Activated gamma-delta T cell (primary cell): ENCODE measurements at places on chromosomes 12 and 14.

DNA sequence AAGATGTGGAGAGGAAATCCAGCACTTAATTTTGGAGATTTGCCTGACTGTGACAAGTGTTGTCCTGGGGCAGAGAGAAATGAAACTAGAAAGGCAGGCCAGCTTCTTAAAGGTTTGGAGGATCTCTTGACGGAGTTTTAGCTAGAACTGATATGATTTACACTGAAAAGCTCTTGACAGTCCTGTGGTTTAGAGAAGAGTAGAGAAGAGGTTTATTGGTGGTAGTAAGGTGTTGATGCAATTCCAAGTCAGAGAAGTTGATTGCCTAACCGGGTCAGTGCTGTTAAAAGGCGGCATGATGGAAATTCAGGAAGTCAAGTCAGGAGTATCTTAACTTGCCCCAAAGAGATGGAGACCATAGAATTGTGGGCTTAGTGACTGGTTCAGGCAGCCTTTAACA, 89.0 kb upstream of the TRAF3 start:
- no peak for DNase-seq

- no peak for DNase-seq
Measured at GRCh38 chr12:67208281-67209067, 60.7 kb upstream of the CAND1 start.

- DNase-seq, result no peak
Measured at GRCh38 chr12:49195736-49196135, 6.9 kb upstream of the TUBA1A start.

DNA sequence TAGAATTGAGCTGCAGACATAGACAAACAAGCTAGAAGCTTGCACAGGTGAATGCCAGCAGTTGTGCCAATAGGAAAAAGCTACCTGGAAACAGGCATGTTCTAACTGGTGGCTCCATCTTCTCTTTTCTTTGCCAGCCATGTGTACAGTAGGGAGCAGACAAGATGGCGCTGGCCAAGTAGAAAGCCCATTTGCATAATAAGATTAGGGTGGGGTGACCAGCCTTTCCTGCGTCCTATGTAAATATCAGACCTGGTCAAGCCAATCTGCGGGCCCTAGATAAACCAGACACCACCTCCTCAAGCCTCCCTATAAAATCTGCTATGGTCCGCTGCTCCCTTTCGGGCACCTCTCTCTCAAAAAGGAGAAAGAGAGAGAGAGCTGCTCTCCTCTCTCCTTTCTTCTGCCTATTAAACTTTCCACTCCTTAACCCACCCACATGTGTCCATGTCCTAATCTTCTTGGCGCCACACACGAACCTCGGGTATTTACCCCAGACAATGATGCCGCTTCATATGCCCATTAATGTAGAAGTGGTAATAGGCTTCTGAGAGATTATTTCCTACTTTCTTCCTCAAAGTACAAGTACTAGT, 201.0 kb downstream of the SLC25A21 start:
- no peak for DNase-seq

- no peak for DNase-seq
Measured at GRCh38 chr12:22283006-22283506, 51.5 kb downstream of the ST8SIA1 start.

GRCh38 chr14:87483271-87484260, 509.4 kb downstream of the GALC start:
- DNase-seq, result no peak

- no peak for DNase-seq
Measured at GRCh38 chr14:73225496-73225895, 11.8 kb upstream of the PAPLN start.

- DNase-seq, result no peak
Measured at GRCh38 chr14:60008042-60008441, 83.7 kb upstream of the PCNX4 start.

DNA sequence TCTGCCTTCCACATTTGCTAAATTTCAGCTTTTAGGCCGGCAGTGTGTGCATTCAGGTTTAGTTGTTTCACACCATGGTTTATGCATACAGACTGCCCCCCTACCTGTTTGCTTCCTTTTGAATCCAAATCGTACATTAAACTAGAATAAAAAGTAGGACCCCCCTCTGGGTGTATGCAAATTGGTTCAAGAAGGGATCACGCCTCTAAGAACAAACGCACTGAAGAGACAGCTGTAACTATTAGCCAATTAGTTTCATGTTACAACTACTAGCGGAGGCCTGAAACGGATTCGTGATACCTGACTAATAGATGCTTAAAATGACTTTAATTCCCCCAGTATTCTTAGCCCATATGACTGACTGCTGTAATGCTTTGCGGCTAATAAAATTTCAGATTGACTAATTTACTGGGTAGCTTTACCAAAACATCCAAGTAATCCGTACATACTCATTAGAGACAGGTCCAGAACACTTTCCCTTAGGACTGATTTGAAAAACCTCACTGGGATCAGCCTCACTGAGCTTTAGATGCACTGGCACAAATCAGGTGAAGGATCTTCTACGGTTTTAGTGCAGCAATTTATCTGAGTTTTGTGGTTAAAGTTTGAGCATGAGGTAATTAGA, 411.8 kb downstream of the NPAS3 start:
- no peak for DNase-seq

DNA sequence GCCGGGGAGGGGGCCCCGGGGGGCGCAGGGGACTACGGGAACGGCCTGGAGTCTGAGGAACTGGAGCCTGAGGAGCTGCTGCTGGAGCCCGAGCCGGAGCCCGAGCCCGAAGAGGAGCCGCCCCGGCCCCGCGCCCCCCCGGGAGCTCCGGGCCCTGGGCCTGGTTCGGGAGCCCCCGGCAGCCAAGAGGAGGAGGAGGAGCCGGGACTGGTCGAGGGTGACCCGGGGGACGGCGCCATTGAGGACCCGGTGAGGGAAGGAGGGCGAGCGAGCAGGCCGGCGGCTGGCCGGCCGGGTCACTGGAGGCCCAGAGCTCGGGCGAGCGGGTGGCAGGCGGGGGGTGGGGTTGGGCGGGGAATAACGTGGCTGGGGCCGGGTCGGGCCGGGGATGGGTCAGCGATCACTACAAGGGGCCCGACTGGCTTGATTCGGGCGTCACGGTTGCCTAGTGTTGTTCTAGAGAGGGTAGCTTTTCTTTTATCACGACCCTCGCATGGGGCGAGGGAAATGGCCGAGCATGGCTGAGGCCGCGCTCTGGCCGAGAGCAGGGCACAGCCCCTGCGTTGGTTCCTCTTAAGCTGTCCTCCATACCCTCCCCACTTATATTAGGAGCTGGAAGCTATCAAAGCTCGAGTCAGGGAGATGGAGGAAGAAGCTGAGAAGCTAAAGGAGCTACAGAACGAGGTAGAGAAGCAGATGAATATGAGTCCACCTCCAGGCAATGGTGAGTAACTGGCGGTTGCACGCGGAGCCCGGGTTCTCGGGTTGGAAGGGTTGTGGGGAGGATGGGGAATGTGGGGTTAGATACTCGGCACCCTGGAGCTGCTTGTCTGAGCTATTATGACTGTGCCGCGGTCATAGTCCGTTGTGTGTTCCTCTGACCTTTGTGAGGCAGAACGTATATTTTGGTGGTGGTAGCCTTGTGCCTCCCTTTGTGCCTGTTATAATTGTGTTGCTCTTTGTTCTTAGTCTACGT, 603 bp downstream of the PABPN1 start:
- DNase-seq, result no peak

DNA sequence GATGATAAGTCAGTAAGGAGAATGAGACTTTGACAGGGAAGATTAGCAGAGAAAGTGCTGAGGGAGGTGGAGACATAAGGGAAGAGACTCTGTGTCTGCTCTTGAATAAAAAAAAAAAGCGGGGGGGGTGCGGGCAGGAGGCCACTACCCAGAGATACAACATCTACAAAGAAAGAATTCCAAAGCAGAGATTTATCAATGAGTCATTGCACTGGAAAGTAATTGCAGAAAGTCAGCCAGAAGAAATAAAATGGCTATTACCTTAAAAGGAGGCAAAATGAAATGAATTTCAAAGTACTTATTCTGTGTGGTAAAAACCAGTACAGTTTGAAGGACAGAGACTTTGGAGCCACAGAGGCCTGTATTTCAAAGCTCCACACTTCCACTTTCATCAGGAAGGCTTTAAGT, 267.1 kb upstream of the PRKD1 start:
- DNase-seq, result no peak

GRCh38 chr14:51692646-51693045, 40.9 kb downstream of the FRMD6 start:
- no peak for DNase-seq

GRCh38 chr14:59283361-59283760, 94.9 kb downstream of the DAAM1 start:
- no peak for DNase-seq

- no peak for DNase-seq
Measured at GRCh38 chr12:18580291-18580690, 157.5 kb downstream of the PLCZ1 start.

GRCh38 chr12:102781117-102781516, 135.9 kb downstream of the PAH start:
- no peak for DNase-seq

DNA sequence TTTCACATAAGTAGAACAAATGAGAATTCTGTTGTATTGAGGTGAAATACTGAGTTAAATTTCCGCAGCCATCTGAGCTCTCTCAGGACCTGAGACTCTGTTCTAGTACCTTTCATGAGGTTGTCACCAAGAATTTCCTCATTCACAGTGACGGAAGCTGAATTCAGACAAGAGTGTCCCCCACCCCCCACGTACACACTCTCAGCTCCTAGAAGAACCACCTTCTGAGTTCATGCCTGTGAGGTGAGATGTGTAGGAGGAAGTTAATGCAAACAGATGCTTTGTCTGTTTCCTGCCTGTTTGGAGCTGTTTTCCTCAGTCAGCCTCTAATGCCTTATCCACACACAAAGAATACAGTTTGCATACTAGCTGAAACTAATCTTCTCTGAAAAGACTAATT, 18.2 kb downstream of the BICDL1 start:
- DNase-seq, result no peak

- DNase-seq, result no peak
Measured at GRCh38 chr12:2383325-2384028, 330.7 kb downstream of the CACNA1C start.

DNA sequence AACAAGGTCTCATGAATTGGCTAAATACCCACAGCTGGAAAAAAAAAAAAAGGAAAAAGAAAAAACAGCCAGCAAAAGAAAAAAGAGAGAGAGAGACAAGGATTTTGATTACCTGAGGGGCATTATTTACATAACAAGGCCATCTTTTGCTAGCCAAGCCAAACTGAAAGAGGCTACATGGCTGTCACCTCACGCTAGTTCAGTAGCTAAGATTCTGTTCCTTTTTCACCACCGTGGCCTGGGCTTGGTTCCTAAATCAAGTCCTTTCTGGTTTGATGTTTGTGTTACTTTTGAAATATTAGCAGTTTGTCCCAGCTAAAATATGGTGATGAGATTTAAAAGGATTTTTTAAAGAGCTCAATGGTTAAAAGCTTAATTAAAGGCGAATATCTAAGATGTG, 2.0 kb upstream of the SDS start:
- DNase-seq, result no peak

- DNase-seq, result no peak
Measured at GRCh38 chr14:19900999-19901398, 19.4 kb upstream of the OR4K5 start.

GRCh38 chr12:14991069-14991468, 18.2 kb downstream of the PDE6H start:
- no peak for DNase-seq

DNA sequence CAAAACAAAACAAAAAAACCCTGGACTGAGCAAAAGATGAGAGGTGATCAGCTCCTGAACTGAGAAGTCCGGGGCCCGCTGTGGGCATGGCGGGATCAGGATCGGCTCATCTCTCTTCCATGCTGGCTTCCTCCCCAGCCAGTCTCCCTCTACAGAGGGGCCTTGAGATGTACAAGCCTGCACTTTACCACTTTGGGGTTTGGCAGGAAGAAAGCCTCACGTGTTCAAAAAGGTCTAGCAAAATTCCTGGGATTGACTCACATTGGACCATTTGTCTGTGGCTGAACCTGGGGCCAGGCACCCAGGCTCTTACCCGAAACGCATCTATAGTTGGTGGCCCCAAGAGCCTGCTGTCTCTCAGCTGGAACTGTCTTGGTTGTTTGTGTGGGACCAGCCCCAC, 89.0 kb downstream of the SLC24A4 start:
- DNase-seq, result no peak

DNA sequence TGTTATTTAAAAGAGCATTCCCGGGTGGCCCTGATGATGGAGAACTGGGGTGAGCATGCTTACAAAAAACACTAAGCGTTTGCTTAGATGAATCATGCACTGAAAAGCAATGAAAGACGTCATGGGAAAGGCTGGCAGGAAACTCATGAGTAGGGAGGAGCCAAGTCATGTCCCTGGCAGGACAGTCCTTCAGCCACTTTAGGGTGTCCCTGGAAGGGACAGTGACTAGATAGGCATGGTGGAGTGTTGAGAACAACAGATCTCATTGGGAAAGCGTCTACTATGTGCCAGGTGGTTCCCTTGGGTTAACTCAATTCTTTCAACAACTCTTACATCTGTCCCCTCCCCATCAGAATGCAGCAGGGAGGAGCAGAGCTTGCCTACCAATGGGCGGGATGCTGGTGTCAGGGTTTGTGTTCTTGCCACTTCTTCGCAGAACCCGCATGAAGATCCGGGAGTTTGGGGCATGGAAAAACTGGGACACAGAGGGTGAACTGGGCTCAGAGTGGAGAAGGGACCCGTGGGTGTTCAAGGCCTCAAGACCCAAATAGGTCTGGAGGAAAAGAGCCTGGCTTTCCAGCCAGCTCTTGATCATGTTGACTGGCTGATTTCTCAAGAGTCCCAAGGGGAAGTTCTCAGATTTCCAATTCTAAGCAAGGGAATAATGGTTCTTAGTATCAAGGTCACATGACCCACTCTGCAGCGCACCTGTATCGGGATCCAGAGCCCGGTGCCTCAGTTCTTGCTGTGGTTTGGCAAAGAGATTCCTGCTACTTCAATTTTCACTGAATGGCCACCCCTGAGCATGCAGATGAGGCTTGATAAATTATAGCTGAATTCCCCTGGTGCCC, 653.9 kb upstream of the TBX3 start:
- DNase-seq, result no peak

DNA sequence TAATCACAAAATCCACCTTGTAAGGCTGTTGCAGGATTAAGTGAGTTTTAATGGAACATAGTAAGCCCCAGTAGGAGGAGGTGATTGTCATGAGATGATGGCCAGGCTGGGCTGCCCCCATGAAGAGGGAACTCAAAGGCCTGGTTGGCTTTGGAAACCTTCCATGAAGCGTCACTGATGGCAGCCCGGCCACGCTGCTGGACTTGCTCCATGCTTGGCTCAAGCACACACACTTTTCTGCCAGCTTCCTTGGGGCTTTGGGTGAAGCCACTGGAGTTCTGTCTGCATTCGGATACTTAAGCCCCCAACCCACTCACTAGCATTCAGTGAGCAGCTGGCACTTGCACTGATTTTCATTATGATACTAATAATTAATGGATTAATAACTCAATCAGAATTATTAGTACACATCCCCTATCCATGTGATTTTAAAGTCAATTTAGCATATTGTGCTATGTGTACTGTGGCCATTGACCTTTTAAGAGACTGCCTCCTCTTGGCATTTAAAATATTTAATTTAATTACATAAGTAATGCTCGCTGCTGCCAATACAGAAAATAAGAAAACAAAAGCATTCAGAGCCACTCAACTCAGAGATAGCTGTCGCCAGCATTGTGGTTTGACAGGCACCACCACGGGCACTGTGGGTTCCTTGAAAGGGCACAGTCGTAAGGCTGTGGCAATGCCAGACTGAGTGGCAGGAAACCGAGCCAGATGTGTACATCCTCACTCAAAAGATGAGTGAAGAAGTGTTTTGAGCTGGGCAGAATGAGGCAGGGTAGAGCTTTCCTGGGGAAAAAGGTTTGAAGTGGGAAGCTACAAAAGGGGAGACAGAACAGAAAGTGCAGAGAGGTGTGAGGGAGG, 15.9 kb downstream of the KRT85 start:
- DNase-seq, result no peak

GRCh38 chr14:64815257-64815656, 64.5 kb downstream of the SPTB start:
- no peak for DNase-seq
